ENCODE measurements at places on chromosomes 11 and 22. TPM values are rescaled to one million over a fixed set of nuclear protein-coding genes. Genes with fewer than 3 reads are reported as not detected.

STK33 gene
- polyA plus RNA-seq: 0.36 TPM

- H3K27ac ChIP-seq: no peak overlapping the region
- no peak for DNase-seq
- no peaks in the 10 kb centered on the region for H3K36me3 ChIP-seq
- H3K27me3 ChIP-seq: no peaks in the 10 kb centered on the region
- no peak overlapping the region for H3K4me3 ChIP-seq
Measured at GRCh38 chr11:7974668-7975067, 9.4 kb upstream of the NLRP10 start.

DNA sequence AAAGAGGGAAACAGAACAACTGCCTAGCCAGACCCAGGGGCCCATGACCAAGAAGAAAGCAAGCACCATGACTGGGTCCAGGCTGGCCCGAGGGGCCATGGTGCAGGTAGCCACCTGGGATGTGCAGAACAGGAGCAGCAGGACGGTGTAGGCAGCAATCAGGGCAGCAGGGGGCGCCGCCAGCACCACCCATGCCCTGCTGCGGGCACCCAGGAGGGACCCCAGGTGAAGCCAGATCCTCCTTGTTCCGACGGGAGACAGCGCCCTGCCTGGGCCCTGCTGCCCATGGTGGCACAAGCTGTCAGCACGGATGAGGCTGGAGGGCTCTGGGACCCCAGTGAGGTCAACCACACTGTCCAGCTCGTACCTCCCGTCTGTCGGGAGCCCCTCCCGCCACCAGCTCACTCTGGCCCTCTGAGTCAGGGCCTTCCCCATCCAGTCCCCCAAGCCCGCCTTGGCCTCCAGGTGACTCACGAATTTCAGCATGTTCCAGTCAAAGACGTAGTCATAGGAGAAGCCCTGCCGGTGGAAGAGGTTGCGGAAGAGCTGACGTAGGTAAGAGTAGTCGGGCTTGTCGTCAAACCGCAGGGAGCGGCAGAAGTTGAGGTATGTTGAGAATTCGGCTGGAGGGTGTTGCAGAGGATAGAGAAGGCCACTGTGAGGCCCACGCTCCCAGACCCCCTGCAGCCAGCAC, 18.8 kb downstream of the CSNK1E start:
- H3K27me3 ChIP-seq: no peaks in the 10 kb centered on the region
- no peak for DNase-seq
- H3K4me1 ChIP-seq: no peaks in the 10 kb centered on the region

MS4A6E gene
- not detected for polyA plus RNA-seq

IL18 gene
- polyA plus RNA-seq: 3.3 TPM

NXPE1 gene
- polyA plus RNA-seq: not detected

GRCh38 chr11:69878927-69879728, 59.9 kb upstream of the FGF3 start:
- no peaks in the 10 kb centered on the region for H3K4me1 ChIP-seq
- no peaks in the 10 kb centered on the region for H3K27me3 ChIP-seq
- no peak for DNase-seq
- H3K4me3 ChIP-seq: no peak overlapping the region

- peak overlapping the region; percentile 79 for H3K27ac ChIP-seq
- H3K27me3 ChIP-seq: no peaks in the 10 kb centered on the region
- peak overlapping the region; percentile 98 for H3K4me3 ChIP-seq
- DNase-seq: peak; percentile 58
- H3K36me3 ChIP-seq: no peaks in the 10 kb centered on the region
- peaks cover 5% of the 10 kb centered on the region for H3K4me1 ChIP-seq
Measured at GRCh38 chr11:130070109-130070845, 583 bp downstream of the APLP2 start.

TNNI2 gene
- not detected for polyA plus RNA-seq

HBG2 gene
- not detected for polyA plus RNA-seq

GRCh38 chr11:41926339-41926738, 466.9 kb upstream of the LRRC4C start:
- no peak overlapping the region for H3K4me3 ChIP-seq
- H3K27me3 ChIP-seq: peaks cover 2% of the 10 kb centered on the region
- H3K27ac ChIP-seq: no peak overlapping the region
- H3K36me3 ChIP-seq: no peaks in the 10 kb centered on the region
- H3K4me1 ChIP-seq: no peaks in the 10 kb centered on the region

GRCh38 chr22:37880668-37881440, 25.2 kb upstream of the MICALL1 start:
- no peak overlapping the region for H3K27ac ChIP-seq
- H3K4me3 ChIP-seq: no peak overlapping the region
- peaks cover 35% of the 10 kb centered on the region for H3K36me3 ChIP-seq
- no peak for DNase-seq
- H3K27me3 ChIP-seq: no peaks in the 10 kb centered on the region

- no peak overlapping the region for H3K4me3 ChIP-seq
- no peaks in the 10 kb centered on the region for H3K4me1 ChIP-seq
- no peaks in the 10 kb centered on the region for H3K36me3 ChIP-seq
- H3K27ac ChIP-seq: no peak overlapping the region
Measured at GRCh38 chr11:110984147-110984546, 261.4 kb upstream of the POU2AF2 start.

- no peak overlapping the region for H3K27ac ChIP-seq
- no peaks in the 10 kb centered on the region for H3K4me1 ChIP-seq
- no peaks in the 10 kb centered on the region for H3K36me3 ChIP-seq
- no peak for DNase-seq
- no peak overlapping the region for H3K4me3 ChIP-seq
- no peaks in the 10 kb centered on the region for H3K27me3 ChIP-seq
Measured at GRCh38 chr11:70532066-70532440, 133.7 kb downstream of the CTTN start.

GRCh38 chr11:130413405-130414106, 14.9 kb downstream of the ADAMTS8 start:
- H3K4me3 ChIP-seq: no peak overlapping the region
- H3K27ac ChIP-seq: no peak overlapping the region
- DNase-seq: no peak

DNA sequence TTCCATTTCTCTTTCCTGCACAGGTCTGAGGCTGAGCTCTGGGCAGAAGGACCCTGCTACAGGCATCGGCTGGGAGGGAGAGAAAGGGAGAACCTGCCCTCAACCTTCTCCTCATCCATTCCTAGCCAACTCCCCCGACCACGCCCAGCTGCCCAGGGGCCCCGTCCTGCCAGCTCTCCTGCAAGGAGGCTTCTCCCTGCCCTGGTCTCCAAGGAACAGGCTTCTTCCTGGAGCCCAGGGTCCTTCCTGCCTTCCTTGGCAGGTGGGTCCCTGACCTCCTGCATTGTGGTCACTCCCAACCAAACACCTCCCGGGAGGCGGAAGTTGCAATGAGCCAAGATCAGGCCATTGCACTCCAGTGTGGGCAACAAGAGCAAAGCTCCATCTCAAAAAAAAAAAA, 12.5 kb upstream of the HMOX1 start:
- no peaks in the 10 kb centered on the region for H3K36me3 ChIP-seq
- no peak overlapping the region for H3K27ac ChIP-seq
- H3K27me3 ChIP-seq: no peaks in the 10 kb centered on the region
- DNase-seq: no peak

- H3K27ac ChIP-seq: no peak overlapping the region
- no peaks in the 10 kb centered on the region for H3K4me1 ChIP-seq
- no peaks in the 10 kb centered on the region for H3K36me3 ChIP-seq
- no peaks in the 10 kb centered on the region for H3K27me3 ChIP-seq
- no peak overlapping the region for H3K4me3 ChIP-seq
Measured at GRCh38 chr11:26960281-26960680, 33.6 kb upstream of the FIBIN start.

DNA sequence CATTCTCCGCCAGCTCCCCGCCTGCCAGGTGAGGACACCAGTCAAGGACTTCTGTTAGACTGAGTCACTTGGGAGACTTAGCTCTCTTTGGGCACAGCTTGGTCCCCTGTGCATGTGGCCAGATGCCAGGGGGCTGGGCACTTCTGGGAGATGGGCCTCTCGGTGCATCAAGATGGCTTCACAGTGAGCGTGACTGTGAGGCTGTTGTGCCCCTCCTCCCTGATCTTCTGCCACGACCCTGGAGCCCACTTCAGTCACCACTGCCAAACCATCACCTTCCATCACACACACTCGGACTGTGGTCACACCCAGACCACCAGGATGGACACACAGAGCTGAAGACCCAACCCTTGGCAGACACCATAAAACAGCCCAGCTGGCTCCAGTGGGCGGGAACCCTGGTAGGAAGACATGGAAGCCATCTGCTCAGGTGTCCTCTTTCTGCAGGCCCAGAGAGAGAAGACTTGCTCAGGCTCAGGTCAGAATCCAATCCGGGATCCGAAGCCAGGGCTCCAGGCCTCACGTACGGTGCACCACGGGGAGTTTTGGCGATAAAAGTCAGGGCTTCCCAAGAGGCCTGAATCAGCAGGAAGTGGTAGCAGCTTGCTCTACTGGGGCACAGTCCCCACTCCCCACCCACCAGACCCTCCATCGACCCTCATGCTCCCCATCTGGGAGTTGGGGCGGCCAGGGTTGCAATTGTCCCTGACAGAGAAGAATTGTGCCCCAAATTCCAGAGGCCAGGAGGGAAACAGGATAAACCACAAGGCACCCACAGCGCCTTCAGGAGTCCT, 29.8 kb upstream of the CD5 start:
- no peaks in the 10 kb centered on the region for H3K4me1 ChIP-seq
- H3K4me3 ChIP-seq: no peak overlapping the region
- H3K27me3 ChIP-seq: no peaks in the 10 kb centered on the region
- H3K36me3 ChIP-seq: no peaks in the 10 kb centered on the region
- DNase-seq: no peak

SMIM38 gene
- polyA plus RNA-seq: 0.03 TPM

CWF19L2 gene
- polyA plus RNA-seq: 2.0 TPM

GRCh38 chr22:25350551-25350971, 131.1 kb downstream of the CRYBB2 start:
- H3K27me3 ChIP-seq: no peaks in the 10 kb centered on the region
- no peaks in the 10 kb centered on the region for H3K4me1 ChIP-seq
- H3K36me3 ChIP-seq: peaks cover 18% of the 10 kb centered on the region
- no peak overlapping the region for H3K4me3 ChIP-seq

EMID1 gene
- polyA plus RNA-seq: 0.89 TPM

GRCh38 chr22:45683248-45683647, 11.6 kb downstream of the ATXN10 start:
- H3K36me3 ChIP-seq: no peaks in the 10 kb centered on the region
- H3K4me3 ChIP-seq: no peak overlapping the region
- H3K27ac ChIP-seq: no peak overlapping the region
- no peaks in the 10 kb centered on the region for H3K27me3 ChIP-seq
- no peak for DNase-seq
- H3K4me1 ChIP-seq: peaks cover 4% of the 10 kb centered on the region

DNA sequence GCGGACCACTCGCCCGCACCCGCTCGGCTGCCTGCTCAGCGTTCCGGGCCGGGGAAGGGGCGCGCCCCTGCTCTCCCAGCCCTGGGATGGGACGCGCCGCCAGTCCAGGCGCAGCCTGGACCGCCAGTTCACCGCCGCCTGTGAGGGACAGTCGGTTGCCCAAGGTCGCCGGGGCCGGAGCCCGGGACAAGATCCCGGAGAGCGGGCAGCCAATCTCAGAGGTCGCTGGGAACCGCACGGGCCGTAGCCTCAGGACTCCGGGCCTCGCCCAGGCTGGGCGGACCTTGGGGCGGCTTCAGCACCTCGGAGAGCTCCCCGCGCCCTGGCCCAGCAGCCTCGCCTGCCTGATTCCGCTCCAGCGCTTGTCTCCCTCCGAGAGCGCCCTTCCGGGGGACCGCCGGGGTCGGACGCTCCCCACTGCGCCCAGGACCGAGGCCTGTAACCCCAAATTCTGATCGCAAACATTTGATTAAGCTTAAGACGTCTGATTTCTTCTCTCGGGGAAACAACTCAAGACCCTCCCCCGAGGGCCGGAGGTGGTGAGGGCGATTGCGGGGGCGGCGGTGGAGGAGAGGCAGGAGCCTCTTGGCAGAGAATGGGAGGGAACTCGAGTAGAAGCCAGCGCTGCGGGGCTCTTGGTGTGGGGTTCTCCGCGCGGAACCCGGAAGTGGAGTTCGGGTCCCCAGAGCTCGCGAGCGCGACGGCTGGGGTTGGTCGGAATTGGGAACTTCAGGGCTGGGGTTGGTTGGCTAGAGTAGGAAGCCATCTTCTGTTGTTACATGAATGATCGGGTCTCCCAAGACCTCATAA, 1.1 kb upstream of the CHRM4 start:
- no peaks in the 10 kb centered on the region for H3K36me3 ChIP-seq
- no peak overlapping the region for H3K4me3 ChIP-seq
- DNase-seq: peak; percentile 86
- H3K4me1 ChIP-seq: peaks cover 20% of the 10 kb centered on the region

DNA sequence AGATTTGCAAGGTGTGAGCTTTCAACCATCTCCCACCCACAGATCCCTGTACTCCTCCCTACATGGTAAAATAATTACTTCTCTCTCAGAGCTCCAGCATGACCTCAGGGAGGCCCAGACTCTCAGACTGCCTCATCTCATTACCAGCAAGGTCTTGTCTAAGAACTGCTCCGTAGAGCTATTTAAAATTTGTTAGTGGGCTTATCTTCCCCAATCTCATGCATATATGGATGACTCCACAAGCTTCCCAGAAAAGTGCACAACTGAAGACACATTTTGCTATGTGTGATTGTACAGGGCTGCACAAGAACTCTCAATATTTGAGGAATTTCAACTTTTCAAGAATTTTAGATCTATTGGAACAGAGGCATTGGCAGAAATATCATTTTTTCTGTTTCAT, 230.3 kb downstream of the CSNK2A3 start:
- no peaks in the 10 kb centered on the region for H3K36me3 ChIP-seq
- H3K4me1 ChIP-seq: no peaks in the 10 kb centered on the region
- no peak for DNase-seq
- H3K4me3 ChIP-seq: no peak overlapping the region

DNA sequence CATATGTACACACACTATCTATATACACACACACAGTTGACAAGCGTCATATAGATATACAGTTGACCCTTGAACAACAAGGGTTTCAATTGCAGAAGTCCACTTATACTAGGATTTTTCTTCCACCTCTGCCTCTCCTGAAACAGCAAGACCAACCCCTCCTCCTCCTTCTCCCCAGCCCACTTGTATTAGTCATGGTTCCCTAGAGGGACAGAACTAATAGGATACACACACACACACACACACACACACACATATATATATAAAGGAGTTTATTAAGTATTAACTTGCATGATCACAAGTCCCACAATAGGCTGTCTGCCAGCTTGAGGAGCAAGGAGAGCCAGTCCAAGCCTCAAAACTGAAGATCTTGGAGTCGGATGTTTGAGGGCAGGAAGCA, 92.9 kb downstream of the DHCR7 start:
- no peak overlapping the region for H3K4me3 ChIP-seq
- DNase-seq: no peak
- H3K4me1 ChIP-seq: no peaks in the 10 kb centered on the region
- no peak overlapping the region for H3K27ac ChIP-seq

- no peaks in the 10 kb centered on the region for H3K4me1 ChIP-seq
- DNase-seq: no peak
- H3K36me3 ChIP-seq: no peaks in the 10 kb centered on the region
- peak overlapping the region; percentile 38 for H3K27ac ChIP-seq
- no peak overlapping the region for H3K4me3 ChIP-seq
Measured at GRCh38 chr22:44172370-44173108, 8.2 kb upstream of the PARVG start.
